ENCODE measurements at places on chromosomes 2 and 18.

- no peak for DNase-seq
Measured at GRCh38 chr18:32919799-32920198, 147.0 kb upstream of the KLHL14 start.

DNA sequence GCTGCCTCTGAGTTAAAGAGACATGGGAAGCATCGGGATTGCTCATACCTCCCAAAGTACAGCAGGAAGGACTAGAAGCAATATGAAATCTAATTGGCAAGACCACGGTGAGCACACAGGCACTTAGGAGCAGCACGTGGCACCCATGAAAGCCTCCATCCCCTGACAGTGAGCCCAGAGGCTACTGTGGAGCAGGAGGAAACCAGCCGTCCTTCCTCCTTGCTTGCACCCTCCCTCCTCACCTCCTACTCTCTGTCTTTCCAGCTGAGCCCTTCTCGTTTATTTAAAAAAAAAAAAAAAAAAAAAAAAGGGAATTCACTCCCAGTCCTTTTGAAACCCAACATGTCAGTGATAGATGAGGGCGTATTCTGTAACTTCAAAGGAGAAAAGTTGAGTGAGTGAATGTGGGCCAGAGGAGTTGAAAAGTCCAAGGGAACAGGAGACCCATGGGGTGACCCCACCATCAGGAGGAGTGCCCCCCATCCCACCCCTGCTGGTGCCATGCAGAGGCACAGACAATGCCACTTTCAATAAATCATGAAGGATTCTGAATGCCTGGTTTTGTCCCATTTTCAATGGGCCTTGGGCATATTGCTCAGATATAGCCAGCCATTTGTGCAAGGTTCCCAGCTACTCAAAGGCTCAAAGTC lies 96.6 kb upstream of the ALPP start:
- no peak for DNase-seq

- no peak for DNase-seq
Measured at GRCh38 chr18:33470216-33470615, 29.7 kb upstream of the CCDC178 start.

- DNase-seq = no peak
Measured at GRCh38 chr2:205822579-205822978, 140.3 kb downstream of the NRP2 start.

DNA sequence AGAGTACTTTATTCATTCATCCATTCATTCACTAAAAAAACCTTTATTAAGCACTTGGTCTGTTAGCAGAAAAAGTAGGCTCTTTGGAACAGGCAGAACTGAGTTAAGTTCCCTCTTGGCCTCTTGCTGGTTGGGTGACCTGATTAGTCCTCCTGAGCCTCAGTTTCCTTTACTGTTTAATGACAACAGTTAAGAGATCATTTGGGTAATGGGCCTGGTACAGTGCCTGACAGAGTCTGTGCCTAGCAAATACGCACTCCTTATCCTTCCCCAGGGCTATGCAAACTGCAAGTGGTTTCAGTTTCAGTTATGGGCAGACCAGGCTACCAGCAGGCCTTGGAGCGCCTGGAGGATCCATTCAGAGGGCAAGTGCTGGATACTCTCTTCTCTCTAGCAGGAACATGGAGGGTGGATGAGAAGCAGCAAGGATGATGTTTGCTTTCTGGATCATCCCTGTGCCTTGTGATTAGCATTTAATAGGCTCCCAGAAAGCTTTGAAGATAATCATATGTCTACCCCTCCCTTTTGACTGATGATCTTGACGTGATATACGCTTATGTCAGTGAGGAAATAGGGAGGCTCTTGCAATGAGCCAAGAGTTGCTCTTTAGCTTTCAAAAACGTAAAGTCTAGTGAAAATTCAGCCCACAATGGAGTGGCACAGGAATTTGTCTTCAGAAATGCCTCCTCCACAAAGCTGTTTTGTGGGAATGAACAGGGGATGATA lies 12.4 kb upstream of the TAF1B start:
- no peak for DNase-seq

- DNase-seq = no peak
Measured at GRCh38 chr2:97713296-97714083, at the start of gene ZAP70. Gene ZAP70 (plus strand): TSS chr2:97713576. CDS start chr2:97724037, 10,461 bp downstream.

DNA sequence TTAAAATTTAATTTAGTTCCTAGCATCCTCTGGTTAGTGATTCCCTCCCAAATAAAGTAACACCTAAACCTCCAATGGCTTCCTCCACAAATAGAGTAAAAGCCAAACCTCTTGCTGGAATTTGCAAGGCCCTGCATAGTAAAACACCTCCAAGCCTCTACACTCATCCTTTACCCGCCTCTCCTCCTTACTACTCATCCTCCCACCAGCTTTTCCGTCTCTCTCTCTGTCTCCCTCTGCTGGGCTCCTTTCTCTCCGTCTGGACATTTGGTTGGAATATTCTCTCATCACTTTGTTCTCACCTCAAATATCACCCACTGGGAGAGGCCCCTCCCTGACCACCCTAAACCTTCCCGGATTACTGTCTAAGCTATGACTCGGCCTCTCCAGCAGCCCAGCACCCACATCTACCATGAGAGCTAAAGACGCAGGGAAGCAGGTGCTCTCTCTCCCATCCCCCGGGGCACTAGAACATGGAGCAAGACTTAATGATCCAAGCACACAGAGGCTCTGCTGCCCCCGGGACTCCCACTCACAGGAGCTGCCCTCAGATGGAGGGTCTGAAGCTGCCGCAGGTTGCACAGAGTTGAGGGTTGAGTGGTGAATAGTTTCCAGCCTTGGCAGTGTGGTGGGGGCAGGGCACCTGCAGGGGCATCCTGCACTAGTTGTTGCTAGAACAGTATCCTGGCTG lies 167.2 kb downstream of the FBXO15 start:
- DNase-seq = no peak

DNA sequence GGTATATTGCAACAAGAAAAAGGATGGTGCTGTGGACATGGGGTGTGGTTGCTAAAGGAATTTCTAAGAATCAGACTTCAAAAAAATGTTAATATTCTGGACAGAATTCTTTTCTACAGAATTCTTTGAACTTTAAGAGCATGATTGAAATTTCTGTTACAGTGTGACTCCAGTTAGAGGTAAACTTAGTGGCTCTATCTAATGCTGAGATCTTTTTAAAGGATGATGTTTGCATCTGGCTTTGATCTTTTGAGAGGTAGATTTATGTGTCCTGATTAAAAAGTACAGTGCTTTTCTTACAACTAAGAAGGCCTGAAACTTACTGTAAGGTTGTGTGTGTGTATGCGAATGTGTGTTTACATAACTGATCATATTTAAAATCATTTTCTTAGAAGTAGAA lies 25.4 kb downstream of the NCK2 start:
- DNase-seq = no peak

GRCh38 chr2:106978647-106979046 lies 92.7 kb upstream of the ST6GAL2 start:
- no peak for DNase-seq

GRCh38 chr2:229714080-229714735 lies at the start of gene DNER:
Gene DNER (minus strand): TSS chr2:229714555. CDS start chr2:229714423, 132 bp downstream.
- no peak for DNase-seq

GRCh38 chr2:83971547-83971946 lies 487.5 kb downstream of the SUCLG1 start:
- DNase-seq = no peak

GRCh38 chr18:60663060-60663989 lies 290.8 kb upstream of the MC4R start:
- DNase-seq = no peak

GRCh38 chr2:96832408-96832753 lies 11.4 kb downstream of the ANKRD23 start:
- DNase-seq = no peak

GRCh38 chr2:143740431-143740830 lies 611.2 kb downstream of the ARHGAP15 start:
- DNase-seq = no peak

DNA sequence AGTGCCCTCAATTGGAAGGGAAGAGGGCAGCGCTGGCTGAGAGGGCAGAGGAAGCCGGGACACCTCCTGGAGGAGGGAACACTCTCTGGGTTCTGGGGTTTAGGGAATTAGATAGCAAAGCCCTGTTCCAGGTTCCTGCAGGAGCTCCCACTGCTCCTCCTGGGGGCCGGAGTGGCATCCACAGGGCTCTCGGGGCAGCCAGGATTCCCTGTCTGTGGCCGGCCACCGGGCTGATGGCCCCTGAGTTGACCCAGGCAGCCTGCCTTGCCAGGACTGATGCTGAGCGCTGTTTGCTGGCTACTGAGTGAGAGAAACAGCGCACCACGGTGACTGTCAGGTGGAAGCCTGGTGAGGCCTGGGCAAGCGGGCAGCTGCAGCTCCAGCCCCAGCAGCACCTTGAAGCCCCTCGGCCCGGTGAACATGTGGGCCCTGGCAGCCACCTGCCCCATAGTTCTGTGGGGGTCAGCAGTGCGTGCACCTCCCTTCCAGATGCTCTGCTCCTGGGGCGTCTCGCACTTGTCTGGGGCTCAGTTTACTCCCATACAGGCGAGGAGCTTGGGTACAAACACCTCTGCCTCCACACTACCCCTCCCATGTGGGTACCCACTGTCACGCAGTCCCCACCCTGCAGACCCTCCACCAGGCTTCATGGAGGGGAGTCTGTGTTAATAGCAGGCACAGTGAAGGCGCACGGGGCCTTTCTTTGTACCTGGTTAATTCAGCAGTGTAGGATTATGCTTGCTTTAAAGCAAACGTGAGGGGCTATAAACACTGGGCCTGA lies 7.7 kb upstream of the ALLC start:
- no peak for DNase-seq

GRCh38 chr2:25912851-25913695 lies 34.8 kb upstream of the ASXL2 start:
- DNase-seq = no peak

DNA sequence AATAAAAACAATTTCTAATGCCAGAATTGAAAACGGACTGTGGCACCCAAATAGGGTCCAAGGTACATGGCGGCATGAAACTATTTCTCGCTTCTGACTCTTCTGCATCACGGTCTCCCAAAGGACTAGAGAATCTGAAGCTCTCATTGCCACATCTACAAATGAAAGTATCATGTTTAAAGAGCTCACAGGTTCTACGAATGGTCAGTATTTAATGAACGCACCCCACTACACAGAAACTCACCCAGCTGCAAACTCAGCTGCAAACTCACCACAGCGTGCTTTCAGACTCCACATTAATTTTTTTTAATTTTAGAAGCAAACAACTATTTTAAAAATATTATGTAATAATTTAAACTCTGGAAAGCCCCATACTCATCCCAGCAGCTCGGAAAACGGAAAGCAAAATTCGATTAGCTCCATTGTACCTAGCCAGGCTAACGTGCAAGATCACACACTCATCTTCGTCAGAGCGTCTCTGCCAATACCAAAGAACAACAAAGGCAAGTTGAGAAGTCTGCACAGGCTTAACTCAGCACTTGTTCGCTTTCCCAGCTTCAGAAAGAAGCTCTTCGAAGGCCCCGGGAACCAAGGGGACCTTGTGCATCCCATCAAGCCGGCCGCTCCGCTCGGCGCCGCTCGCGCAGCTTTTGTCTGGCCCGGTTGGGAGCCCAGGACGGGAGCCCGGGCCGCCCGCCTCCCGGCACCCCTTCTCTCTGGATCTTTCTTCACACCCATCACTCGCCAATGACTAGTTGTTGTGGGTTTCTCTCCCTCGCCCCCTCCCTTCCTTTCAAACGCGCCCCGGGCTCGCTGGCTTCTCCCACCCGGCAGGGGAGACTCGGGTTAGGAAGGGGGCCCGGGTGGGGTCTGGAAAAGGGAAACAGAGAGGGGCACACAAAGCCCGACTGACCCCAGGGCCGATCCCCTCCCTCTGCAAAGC lies 785 bp downstream of the CLASP1 start:
- no peak for DNase-seq

- no peak for DNase-seq
Measured at GRCh38 chr2:142877216-142877838, at the start of gene KYNU. Gene KYNU (plus strand): TSS chr2:142877664. CDS start chr2:142885368, 7,704 bp downstream.

DNA sequence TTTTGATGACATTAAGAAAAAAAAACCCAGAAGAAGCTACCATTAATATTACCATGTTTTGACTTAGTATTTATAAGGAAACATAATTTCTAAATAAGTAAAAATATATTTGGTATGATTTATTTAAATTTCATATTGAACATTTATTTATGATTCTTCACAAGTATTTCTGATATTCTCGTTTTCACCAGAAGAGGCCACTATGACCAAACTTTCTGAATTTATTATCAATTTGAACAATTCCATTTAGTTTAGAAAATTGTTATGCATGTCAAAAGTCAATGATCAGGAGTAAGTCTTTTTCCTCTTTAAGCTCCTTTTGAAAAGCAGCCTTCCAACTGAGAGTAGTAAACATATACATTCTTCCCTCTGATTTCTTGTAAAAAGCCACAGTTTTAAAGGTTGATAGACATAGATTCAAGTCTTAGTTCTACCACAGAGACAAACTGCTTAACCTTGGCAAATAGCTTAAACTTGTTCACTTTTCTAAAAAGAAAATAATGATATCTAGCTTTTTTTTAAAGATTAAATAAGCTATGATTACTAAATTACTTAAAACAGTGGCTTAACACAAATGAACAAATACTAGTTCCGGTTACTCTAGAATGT lies 329.9 kb downstream of the TRIB2 start:
- DNase-seq = no peak

GRCh38 chr2:95063086-95063958 lies 37.8 kb downstream of the MAL start:
- no peak for DNase-seq

GRCh38 chr2:227627769-227628168 lies 10.5 kb downstream of the SCYGR4 start:
- DNase-seq = no peak

- no peak for DNase-seq
Measured at GRCh38 chr2:211812587-211812986, 726.0 kb downstream of the ERBB4 start.

DNA sequence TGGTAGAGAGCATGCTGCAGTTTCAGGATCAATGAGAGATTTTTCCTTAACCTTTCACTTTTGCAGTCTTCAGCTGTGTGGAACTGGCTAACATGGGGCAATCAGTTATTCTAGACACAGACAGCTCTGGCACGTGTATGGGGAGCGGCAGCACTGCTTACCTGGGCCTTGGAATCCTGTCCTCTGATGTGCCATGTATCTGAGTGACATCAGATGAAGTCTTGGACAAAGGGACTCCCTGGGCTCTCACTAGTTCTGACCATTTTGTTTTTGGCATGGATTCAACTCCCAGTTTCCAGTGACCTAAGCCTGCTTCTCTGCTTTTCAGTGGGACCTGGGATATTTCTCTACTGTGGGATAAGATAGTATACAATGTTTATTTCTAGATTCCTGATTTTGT lies 54.3 kb downstream of the RNF144A start:
- no peak for DNase-seq
